ENCODE measurements at places on chromosomes 1 and 21.
A peak's percentile ranks its signal among the peaks of the same experiment; 100 is the strongest.

- DNase-seq = no peak
Observed at GRCh38 chr1:119966020-119966419, 69.7 kb upstream of the ADAM30 start.

- DNase-seq = no peak
Observed at GRCh38 chr1:22626237-22627157, 9.9 kb upstream of the C1QA start.

GRCh38 chr1:113747376-113747775 is 11.9 kb downstream of the PHTF1 start:
- no peak for DNase-seq

DNA sequence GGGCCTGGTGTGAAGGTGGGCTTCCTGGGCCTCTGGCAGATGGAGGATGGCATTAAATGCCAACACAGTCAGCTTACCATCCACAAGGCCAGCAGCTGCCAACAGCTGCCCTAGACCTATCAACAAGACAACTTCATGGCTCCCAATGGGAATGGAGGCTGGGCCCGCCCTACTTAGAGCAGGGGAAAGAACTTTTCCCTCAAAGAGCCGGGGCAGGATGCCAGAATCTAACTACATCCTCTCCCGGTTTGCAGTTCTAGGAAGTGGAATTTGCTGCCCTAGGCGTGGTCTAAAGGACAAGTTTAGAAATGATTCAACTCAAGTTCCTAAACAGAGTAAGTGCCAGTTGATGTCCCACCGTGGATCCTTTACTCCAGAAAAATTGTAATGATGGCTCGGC is 13.1 kb downstream of the ICMT start:
- DNase-seq = no peak

GRCh38 chr1:62269851-62270495 is 49.3 kb downstream of the KANK4 start:
- DNase-seq = no peak

- no peak for DNase-seq
Observed at GRCh38 chr1:173415490-173415889, 61.6 kb upstream of the PRDX6 start.

DNA sequence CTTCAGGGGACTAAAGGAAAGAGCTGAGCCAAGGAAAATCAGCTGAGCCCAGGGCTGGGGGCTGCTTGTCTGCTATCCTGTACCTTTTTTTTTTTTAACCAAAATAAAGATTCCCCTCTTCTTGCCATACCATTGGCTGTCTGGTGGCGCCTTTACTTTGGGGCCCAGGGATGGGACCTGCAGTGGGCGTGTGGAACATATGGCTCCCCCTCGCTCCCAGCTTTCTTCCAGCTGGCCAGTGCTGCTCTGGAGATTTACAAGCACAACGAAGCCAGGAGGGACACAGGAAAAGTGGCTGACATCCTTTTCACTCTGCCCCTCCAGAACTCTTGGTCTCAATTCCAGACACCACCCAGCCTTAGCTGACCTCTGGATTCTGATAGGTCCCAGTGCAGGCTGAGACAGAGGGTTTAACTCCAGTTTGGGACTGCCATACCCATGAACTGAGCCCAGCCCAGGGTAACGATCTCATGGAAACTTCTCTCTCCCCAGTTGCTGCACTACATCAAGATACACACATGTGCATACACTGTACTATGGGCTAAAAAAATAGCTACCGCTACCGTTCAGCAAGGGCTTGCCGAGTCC is 5.4 kb upstream of the SFN start:
- DNase-seq = no peak

GRCh38 chr1:153679337-153680119 is 1.0 kb downstream of the NPR1 start:
- peak; percentile 17 for DNase-seq

GRCh38 chr1:108646648-108647269 is 14.1 kb downstream of the HENMT1 start:
- peak; percentile 46 for DNase-seq

- DNase-seq = no peak
Observed at GRCh38 chr1:211198880-211199279, 60.3 kb upstream of the RCOR3 start.

DNA sequence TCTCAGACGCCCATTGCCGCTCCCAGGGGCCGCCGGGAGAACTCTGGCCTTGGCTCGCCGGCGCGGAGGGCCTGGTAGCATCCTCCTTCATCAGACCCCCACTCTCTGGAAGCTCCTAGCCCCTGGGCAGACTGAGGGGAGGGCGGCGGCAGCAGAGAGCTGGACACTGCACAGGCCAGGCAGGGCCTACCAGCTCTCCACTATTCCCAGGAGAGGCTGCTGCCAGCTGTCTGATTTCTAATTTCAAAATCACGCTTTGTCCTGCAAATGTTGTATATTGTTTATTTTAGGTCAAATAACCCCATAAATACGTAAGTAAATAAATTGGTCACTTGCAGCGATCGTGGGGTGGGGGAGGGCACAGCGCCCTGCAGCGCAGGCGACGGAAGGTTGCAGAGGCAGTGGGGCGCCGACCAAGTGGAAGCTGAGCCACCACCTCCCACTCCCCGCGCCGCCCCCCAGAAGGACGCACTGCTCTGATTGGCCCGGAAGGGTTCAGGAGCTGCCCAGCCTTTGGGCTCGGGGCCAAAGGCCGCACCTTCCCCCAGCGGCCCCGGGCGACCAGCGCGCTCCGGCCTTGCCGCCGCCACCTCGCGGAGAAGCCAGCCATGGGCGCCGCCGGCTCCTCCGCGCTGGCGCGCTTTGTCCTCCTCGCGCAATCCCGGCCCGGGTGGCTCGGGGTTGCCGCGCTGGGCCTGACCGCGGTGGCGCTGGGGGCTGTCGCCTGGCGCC is at the start of gene MTARC1:
TSS of gene MTARC1 (plus strand) at position 577 of the 732 bp plus-strand sequence. CDS start at position 609, 32 bp downstream.
- no peak for DNase-seq

DNA sequence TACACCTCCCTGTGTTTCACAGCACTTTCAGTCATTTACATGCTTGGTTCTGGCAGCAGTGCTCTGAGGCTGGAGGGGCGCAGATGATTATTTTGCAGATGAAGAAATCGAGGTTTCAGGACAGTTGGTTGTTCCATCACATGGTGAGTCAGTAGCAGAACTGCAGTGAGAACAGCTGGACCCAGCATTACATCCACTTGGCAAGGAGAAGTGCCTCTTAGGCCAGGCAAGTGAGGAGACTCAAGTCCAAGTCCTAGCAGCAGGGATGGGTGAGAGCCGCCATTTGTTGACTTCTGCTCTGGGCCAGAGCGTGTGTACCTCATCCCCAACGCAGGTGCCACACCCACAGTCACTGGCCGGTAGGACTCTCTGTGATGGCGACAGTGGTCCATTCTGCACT is 26.8 kb upstream of the EPHA8 start:
- DNase-seq = no peak

GRCh38 chr1:101288491-101288944 is 51.7 kb downstream of the S1PR1 start:
- DNase-seq = peak; percentile 43

DNA sequence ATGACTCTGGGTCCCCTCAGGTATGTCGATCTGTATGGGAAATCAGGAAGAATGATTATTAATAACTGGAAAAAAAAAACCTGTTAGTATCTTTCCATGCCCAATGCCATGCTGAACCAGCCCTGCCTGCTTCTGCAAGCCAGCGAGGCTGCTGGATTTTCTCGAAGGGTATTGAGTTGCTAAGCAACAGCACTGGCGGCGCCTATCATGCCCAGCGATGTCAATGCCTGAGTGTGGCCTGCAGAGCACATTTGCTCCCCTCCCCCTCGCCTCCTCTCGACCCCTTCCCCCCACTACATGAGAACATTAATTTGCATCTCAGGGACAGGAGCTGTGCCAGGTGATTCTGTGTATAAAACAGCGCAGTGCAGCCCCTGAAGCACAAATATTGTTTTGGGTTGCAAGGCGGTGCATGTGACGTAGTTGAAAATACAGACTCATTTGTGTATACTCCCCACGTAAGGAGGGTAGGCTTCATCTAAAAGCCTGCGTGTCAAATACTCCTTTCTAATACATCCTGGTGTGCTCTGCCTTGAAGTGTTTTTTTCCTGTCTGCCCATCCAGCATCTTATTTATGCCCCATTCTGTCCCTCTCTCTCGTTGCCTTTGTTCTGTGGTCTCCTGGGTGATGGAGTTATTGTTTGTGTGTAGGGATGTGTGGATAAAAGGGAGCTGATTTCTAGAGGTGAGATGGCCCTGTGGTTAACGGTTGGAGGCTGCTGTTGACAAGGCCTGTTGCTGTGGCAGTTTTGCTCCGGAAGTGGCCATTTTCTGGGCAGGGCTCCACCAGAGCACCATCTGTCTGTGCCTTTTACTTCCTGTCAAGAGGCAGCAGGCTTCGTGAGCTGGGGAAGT is 32.7 kb upstream of the ATP5PO start:
- peak; percentile 64 for DNase-seq

DNA sequence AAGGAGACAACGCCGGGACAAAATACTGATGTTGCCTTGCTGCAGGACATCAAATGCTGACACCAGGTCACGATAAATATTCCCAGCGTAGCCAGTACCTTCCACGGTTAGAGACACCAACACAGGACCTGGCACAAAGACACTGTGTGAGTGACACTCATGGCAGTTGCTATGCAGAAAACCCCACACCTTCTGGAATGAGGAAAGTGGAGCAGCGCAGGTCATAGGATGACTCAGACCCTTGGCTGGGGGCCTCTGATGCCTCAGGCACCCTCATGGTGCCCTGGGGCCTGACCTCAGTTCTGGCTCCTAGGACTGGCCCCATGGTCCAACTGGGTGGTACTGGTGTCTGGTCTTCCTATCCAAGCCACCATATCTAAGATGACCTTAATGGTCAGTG is 7.0 kb downstream of the DCST2 start:
- no peak for DNase-seq

GRCh38 chr21:43895196-43895595 is 30.2 kb downstream of the AGPAT3 start:
- DNase-seq = no peak

GRCh38 chr1:209051570-209051969 is 531.9 kb upstream of the CAMK1G start:
- DNase-seq = no peak

GRCh38 chr1:54565113-54565501 is 17.1 kb downstream of the ACOT11 start:
- no peak for DNase-seq

- no peak for DNase-seq
Observed at GRCh38 chr1:185734929-185735700, 924 bp downstream of the HMCN1 start.

- DNase-seq = no peak
Observed at GRCh38 chr1:155064111-155064831, 731 bp downstream of the EFNA4 start.

GRCh38 chr1:59692591-59692990 is 122.2 kb upstream of the HOOK1 start:
- no peak for DNase-seq

DNA sequence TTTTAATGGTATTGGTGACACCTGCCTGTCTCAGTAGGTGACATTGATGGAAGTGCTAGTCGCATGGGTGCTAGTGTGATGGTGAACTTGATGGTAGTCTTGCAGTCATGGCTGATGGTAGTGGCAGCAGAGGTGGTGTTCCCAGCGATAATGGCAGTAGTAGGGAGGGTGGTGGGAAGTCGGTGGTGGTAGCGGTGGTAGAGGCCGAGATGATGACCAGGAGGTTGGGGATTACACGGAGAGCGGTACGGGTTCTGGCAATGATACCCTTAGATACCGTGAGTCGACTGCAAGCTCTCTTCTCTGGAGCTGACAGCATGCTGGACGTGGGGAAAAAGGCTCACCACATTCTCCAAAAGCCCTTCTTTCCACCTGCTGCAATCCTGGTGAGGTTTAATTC is 99.4 kb upstream of the SLC2A1 start:
- no peak for DNase-seq

DNA sequence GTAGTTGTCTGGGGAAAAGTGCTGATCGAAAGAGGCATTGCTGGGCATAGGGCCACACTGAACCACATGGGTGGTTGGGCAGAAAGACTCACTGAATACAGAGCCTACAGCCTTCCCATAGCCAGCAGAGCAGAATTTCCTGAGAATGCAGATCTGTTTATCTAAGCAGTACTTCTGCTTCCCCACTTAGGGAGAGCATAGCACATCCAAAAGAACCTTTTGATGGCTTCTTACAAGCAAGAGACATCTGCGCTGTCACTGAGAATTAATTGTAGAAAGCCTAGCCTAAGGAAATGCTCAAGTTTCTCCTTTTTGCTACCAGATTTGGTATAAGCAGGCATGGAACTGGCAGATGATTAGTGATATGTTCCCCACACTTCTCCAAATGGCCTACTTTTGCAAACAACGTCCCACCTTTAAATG is 13.0 kb upstream of the KLHDC8A start:
- no peak for DNase-seq

GRCh38 chr1:81007024-81007423 is 793.7 kb upstream of the ADGRL2 start:
- no peak for DNase-seq

DNA sequence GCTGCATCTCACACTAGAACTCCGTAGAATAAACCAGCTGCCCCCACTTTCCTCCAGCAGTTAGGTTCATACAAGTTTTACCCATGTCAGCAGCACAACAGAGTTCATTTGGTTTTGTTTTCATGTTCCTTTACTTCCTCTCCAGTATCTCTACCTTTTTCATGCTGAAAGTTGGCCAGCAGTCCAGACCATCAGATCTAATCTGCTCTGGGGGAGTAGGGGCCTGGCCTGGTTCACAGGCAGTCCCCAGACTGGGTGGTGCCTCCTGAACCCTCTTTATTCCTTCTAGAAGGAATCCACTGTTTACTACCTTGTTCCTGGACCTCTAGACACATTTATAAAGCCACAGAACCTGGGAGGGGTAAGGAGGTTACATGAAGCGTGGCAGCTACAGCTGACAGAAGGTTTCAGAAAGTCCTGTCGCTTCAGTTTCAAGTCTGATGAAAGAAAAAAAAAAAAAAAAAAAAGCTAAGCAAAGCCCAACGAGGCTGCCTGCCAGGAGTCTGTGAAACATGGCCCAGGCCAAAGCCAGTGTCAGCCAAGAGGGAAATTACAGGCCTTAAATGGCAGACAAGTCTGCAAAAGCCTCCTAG is 184.6 kb upstream of the JUN start:
- no peak for DNase-seq

GRCh38 chr21:24636696-24637095 is 970.6 kb downstream of the MRPL39 start:
- no peak for DNase-seq

GRCh38 chr21:26900980-26901379 is 55.8 kb upstream of the ADAMTS1 start:
- no peak for DNase-seq

GRCh38 chr1:212668477-212668876 is 31.2 kb downstream of the BATF3 start:
- no peak for DNase-seq

GRCh38 chr21:26226724-26227123 is 56.2 kb upstream of the APP start:
- DNase-seq = no peak

DNA sequence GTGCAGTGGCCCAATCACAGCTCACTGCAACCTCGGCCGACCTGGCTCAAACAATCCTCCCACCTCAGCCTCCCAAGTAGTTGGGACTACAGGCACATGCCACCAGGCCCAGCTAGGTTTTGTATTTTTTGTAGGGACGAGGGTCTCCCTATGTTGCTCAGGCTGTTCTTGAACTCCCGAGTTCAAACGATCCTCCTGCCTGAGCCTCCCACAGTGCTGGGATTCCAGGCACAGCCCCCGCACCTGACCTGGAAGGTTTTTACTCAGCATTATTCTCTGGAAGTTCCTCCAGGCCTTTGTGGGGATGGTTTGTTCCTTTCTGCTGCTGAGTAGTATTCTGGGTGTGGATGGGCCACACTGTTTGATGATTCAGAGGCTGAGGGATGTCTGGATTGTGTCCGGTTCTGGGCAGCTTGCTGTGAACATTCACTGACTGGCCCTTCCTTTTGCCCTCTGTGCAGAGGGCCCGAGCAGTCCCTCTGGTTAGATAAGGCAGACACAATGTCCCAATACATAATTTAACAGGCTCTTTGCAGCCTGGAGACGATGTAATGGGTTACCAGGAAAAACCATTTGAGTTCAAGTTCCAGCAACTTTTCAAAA is 6.0 kb upstream of the TRAPPC10 start:
- DNase-seq = no peak

All from activated CD4-positive, alpha-beta T cell treated with anti-CD3 and anti-CD28 coated beads for 1 hour (primary cell).